Suprapubic skin (tissue), 4 donors: ENCODE measurements at places on chromosomes 12 and 14.

DNA sequence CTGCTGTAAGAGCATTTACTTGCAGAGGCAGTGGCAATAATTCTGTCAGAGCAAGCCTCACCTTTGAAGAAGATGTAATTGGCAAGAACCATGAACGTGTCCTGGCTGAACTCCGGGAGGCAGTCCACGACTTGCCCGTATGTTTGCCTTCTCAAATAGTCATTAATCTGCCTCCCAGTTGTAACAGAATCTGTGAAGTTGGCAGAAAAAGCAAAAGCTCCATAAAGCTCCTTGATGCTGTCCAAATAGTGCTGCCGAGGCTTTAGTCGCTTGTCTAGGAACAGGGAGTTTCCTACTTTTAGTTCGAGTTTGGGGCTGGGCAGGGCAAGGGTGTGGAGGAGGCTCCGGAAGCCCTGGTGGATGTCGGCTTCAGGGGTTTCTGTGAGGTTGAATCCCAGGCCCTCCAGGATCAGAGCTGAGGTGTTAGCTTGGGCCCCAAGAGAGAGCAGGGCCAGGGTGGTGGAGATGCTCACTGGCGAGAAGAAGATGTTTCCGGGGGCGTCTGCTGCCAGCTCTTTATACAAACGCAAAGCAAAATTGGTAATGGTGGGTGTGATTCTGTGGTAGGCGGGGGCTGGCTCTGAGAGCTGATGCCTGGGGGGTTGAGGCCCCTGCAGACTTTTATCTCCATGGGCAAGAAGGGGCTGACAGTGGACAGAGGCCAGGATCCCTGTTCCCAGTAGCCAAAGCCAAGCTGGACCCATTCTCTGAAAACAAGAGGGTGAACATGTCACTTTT lies 4.4 kb downstream of the SERPINA11 start:
- DNase-seq: no peak

- DNase-seq: no peak
These were observed 9.9 kb upstream of the ACVR1B start for GRCh38 chr12:51941604-51942003.

DNA sequence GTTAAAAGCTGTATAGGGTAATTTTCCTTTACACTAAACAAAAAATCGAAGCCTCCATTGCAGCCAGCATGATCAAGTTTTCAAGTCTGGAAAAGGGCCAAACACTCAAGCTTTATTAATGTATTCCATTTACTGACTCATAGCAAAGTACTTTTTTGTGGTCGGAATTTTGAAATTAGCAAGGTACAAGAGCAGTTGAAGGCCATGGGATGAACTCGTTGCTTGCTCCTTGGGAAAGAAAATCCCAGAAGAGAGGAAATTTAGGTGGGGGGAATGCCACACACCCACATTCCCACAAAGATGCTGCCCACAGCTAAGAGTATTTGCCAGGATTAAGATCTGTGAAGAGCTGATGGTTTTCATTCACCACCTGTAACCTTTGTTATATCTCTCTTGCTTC lies 333.7 kb downstream of the EGLN3 start:
- no peak for DNase-seq

- DNase-seq: peak; percentile 65
These were observed 68.5 kb upstream of the CAPRIN2 start for GRCh38 chr12:30823156-30823699.

DNA sequence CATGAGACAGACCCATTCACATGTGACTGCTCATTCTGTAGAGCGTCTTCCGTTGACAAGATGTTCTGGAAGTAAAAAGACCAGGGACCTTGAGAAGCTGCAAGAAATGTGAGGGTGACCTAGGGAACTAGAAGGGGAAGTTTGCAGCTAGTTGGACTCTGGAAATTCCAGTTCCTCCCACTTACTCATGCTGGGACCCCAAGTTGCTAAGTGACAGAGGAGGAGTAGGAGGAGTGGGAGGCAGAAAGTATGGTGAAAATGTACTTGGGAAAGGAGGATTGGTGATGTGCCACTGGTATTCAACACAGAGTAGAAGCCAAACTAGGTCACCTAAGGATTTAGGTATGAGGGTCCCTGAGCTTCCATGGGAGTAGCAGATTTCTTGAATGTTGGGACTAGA lies 132.4 kb downstream of the KCNA5 start:
- DNase-seq: no peak

- DNase-seq: no peak
These were observed 83.9 kb downstream of the STXBP6 start for GRCh38 chr14:24965934-24966578.

DNA sequence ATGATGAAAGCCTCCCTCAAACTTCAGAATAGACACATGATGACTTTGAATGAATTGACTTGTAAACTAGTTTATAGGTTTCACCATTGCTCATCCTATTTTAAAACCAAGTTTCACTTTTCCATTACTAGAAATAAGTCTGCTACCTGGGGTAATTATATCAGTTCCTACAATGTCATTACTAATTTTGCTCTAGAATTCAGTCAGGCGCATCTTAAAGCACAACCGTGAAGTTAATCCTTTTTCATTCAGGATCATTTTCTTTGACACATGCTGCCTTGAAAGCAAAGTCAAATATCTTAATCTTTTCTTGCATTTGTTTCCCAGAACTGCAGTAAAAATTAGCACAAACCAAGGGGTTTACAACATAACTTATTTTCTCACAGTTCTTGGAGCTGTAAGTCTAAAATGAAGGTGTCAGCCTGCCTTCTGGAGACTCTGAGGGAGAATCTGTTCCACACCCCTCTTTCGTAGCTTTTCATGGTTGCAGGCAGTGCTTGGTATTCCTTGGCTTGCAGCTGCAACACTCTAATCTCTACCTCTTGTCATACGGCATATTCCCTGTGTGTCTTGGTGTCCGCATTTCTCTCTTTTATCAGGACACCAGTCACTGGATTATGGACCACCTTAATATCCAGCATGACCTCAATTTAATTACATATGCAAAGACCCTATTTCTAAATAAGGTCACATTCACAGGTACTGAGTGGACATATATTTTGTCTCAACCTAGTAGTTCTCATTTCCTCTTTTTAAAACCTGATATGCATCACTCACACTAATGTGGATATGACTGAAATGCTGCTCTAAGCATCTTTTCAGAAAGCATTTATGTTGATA lies 114.3 kb upstream of the PDZRN4 start:
- no peak for DNase-seq

DNA sequence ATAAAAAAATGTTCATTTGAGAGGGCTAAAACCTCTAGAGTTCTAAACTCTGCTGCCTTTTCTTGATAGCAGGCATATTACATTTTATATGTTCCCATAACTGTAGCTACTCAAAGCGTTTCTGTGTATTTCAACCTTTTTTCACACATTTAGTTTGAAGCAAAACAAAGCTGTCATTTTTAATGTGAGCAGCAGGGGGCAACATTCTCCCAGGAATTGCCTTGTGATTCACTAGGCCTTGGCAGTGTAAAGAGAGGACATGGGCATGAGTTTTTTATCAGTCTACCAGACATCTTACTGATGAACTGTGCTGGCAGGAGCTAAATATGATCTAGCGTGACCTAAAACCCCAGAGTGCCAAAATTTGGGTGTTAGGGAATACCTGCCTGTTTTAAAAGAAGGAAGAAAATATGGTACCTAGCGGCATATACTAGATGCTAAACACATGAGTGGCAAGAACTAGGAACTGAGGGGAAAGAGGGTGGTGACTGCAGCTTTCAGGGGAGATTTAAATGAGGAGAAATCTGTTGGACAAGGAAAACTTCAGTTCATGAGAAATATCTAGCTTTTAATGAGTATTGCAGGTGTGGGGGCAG lies 65.3 kb downstream of the IFT43 start:
- no peak for DNase-seq

GRCh38 chr14:36479344-36479743 lies 40.7 kb downstream of the NKX2-1 start:
- DNase-seq: no peak

DNA sequence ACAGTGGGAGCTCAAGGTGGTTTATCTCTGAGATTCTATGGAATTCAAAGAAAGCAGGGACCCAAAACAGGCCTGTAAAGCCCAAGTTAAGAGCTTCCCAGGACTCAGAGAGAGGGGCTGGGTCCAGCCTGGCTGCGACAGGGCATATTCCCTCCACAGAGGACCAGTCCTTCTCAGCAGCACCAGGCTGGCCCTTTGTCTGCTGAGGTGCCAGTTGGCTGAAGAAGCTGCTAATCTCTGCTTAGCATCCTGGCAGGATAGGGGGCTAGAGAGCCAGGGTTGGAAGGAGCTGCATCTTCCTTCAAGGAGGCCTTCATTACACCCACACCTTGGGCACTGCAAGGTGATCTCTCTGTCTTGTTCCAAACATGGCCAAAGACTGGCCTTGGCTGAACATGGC lies 68.3 kb upstream of the TUNAR start:
- no peak for DNase-seq

GRCh38 chr12:530308-530707 lies 70.6 kb downstream of the B4GALNT3 start:
- DNase-seq: no peak

GRCh38 chr12:115440438-115440837 lies 756.5 kb upstream of the TBX3 start:
- DNase-seq: no peak
